Gastrocnemius medialis (tissue), 4 donors: ENCODE measurements at places on chromosomes 5 and 9. TPM values are rescaled to one million over a fixed set of nuclear protein-coding genes. Genes with fewer than 3 reads are reported as not detected.

- no peaks in the 10 kb centered on the region for H3K36me3 ChIP-seq
- no peaks in the 10 kb centered on the region for H3K27me3 ChIP-seq
- H3K4me3 ChIP-seq: no peak overlapping the region
- H3K27ac ChIP-seq: no peak overlapping the region
Measured at GRCh38 chr9:20242510-20243189, 379.6 kb downstream of the MLLT3 start.

- H3K27ac ChIP-seq: no peak overlapping the region
- no peak overlapping the region for H3K4me3 ChIP-seq
- H3K4me1 ChIP-seq: no peaks in the 10 kb centered on the region
- H3K27me3 ChIP-seq: no peaks in the 10 kb centered on the region
Measured at GRCh38 chr5:144032375-144032774, 138.1 kb downstream of the YIPF5 start.

GRCh38 chr5:128224336-128224735 is 140.8 kb downstream of the SLC12A2 start:
- no peaks in the 10 kb centered on the region for H3K27me3 ChIP-seq
- no peak overlapping the region for H3K27ac ChIP-seq
- no peaks in the 10 kb centered on the region for H3K4me1 ChIP-seq
- no peak overlapping the region for H3K4me3 ChIP-seq
- DNase-seq: no peak

DNA sequence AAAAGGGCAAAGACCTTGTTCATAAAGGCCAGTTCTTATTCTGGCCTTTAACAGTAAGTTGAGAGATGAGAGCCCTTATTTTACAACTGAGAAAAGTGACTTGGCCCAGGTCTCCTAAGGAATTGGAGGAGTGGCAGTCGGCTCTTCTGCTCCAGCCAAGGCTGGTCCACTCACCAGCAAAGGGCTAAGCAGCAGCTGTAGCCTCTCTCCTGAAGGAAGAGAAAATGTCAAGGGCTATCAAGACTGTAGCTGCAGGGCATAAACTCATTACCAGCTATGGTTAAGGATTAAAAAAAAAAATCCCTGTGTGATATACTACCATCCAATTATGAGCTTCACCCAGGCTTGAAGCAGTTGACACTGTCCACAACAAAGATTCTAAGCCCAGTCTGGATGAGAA is 138.6 kb upstream of the RAD23B start:
- peaks cover 18% of the 10 kb centered on the region for H3K4me1 ChIP-seq
- H3K27me3 ChIP-seq: no peaks in the 10 kb centered on the region
- no peaks in the 10 kb centered on the region for H3K36me3 ChIP-seq
- DNase-seq: no peak
- H3K4me3 ChIP-seq: no peak overlapping the region

GRCh38 chr5:28603869-28604268 is 1565.5 kb upstream of the CDH9 start:
- H3K36me3 ChIP-seq: no peaks in the 10 kb centered on the region
- H3K27me3 ChIP-seq: no peaks in the 10 kb centered on the region
- no peak for DNase-seq
- H3K27ac ChIP-seq: no peak overlapping the region
- no peaks in the 10 kb centered on the region for H3K4me1 ChIP-seq

DNA sequence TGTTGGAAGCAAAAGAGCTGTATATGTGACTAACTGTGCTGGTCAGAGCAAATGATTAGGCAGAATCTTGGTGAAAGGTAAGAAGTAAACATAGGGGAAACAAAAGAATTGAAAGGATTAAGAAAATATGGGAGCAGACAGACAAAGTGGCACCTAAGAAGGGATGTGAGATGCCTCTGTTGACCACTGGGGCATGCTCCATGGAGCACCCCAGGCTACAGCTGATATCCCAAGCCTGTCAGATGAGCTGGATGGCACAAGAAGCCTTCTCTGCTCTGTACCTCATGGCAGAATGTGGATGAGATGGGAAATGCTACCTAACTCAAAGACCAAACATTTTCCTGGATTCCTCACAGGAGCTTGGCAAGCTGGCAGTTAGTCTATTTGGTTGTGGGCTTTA is 89.3 kb upstream of the SLIT3 start:
- H3K27me3 ChIP-seq: no peaks in the 10 kb centered on the region
- no peak overlapping the region for H3K4me3 ChIP-seq
- H3K4me1 ChIP-seq: no peaks in the 10 kb centered on the region
- DNase-seq: no peak
- H3K36me3 ChIP-seq: no peaks in the 10 kb centered on the region

DNA sequence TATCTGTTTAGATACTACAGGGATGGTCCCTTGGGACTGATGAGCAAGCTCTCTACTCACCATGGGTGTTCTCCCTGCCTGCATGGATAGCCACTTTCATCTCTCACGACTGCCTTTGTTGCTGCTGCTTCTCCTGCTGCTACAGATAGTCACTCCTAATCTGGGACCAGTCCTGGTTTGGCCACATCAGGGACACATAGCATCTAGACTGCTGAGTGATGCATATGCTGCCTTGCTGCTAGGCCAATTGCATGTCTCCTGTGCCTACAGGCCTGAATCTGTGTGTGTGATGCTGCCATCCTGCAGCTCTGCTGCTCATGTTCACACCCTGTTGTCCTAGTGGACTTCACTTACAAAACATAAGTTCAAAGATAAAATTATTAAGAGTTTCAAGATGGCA is 297.1 kb downstream of the HCN1 start:
- no peaks in the 10 kb centered on the region for H3K27me3 ChIP-seq
- no peak overlapping the region for H3K4me3 ChIP-seq
- no peaks in the 10 kb centered on the region for H3K36me3 ChIP-seq
- H3K27ac ChIP-seq: no peak overlapping the region

DNA sequence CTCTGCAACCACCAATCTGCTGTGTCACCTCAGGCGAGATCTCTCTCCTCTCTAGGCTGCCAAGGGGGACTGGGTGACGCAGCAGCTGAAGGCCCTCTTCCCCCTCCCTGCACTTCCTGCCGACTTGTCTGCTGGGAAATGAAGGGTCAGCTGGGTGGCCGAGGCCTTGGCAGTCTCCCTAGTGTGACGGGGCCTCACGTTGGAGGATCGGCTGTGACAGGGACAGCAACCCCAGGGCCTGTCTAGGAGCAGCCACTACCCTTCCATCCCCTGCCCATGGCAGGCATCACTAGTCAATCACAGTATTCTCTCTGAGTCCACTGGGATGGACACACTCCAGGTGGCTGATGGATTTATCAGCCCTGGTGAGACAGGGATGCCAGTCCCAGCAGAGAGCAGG is 107.3 kb upstream of the SARDH start:
- H3K27me3 ChIP-seq: no peaks in the 10 kb centered on the region
- no peaks in the 10 kb centered on the region for H3K36me3 ChIP-seq
- H3K27ac ChIP-seq: peak overlapping the region; percentile 66
- H3K4me1 ChIP-seq: no peaks in the 10 kb centered on the region

DNA sequence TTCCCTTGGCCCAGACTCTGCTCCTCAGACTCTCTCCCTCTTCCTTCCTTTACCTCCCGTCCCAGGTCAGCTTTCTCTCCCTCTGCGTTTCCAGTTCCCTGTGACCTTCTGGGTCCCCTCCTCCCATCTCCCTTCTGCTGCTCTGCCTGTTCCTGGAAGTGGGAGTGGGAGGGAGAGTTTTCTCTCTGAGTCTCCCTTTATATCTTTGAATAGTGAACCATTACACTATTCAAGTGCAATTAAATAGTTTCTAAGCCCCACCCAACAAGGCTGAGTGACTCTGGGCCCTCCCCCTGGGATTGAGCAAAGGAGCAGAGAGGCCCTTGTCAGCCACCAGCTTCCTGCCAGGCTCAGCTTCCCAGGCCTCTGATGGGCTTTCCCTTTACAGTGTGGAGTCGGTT is 34.8 kb downstream of the THBS4 start:
- no peak for DNase-seq
- H3K27me3 ChIP-seq: no peaks in the 10 kb centered on the region
- H3K27ac ChIP-seq: peak overlapping the region; percentile 48
- no peaks in the 10 kb centered on the region for H3K36me3 ChIP-seq
- no peaks in the 10 kb centered on the region for H3K4me1 ChIP-seq
- no peak overlapping the region for H3K4me3 ChIP-seq

DNA sequence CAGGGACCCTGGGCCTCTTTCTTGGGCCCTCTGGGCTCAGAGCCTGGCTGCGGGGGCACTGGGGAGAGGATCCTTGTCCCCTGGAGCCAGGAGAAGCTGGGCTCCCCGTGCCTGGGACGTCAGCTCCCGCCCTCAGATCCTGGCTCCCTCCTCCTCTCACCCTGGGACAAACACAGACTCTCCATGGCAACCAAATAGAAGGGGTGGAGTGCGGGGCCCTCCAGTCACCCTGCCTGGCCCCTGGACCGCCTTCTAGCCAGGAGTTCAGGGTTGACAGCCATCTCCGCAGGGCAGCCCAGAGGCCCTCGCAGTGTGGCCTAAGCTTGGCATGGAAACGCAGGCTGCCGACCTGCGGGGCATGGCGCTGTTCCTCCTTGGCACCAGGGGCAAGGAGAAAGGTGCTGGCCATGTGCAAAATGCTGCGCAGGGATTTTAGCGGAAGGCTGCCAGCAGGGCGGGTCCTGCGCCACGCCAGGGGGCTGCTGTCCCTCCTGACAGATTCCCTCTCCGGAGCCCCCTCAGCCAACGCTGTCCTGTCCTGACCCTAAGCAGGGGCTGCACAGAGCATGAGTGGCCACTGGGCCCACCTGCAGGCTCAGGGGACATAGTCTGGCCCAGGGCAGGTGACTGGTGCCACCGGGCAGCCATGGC is 1.0 kb downstream of the ZDHHC11 start:
- H3K27me3 ChIP-seq: peaks cover 38% of the 10 kb centered on the region
- no peaks in the 10 kb centered on the region for H3K4me1 ChIP-seq
- peak overlapping the region; percentile 31 for H3K4me3 ChIP-seq

GRCh38 chr9:12856603-12857002 is 81.8 kb downstream of the LURAP1L start:
- no peaks in the 10 kb centered on the region for H3K36me3 ChIP-seq
- no peak for DNase-seq
- no peak overlapping the region for H3K27ac ChIP-seq
- H3K4me1 ChIP-seq: no peaks in the 10 kb centered on the region
- no peaks in the 10 kb centered on the region for H3K27me3 ChIP-seq

DNA sequence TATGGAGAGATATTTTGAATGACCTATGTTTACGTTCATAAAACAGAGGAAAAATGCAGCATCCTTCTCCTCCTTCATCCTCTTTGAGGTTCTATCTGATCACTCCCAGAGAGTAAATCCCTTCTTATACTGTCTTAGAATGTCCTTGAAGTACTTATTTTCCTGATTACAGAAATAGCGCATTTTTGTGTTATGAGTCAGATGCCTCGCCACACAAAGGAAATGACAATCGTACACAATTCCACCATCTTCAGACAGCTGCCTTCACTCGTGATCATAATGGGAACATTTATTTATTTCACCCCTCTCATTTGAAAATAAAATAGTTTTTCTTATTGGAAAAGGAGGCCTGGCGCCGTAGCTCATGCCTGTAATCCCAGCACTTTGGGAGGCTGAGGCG is 2.4 kb upstream of the GLT6D1 start:
- no peaks in the 10 kb centered on the region for H3K36me3 ChIP-seq
- DNase-seq: no peak
- H3K4me1 ChIP-seq: no peaks in the 10 kb centered on the region
- peaks cover 2% of the 10 kb centered on the region for H3K27me3 ChIP-seq
- no peak overlapping the region for H3K4me3 ChIP-seq
- H3K27ac ChIP-seq: no peak overlapping the region

GRCh38 chr5:2184563-2185540 is 302.1 kb upstream of the IRX4 start:
- H3K27me3 ChIP-seq: no peaks in the 10 kb centered on the region
- no peak overlapping the region for H3K4me3 ChIP-seq
- no peak overlapping the region for H3K27ac ChIP-seq
- H3K36me3 ChIP-seq: no peaks in the 10 kb centered on the region
- H3K4me1 ChIP-seq: no peaks in the 10 kb centered on the region

GRCh38 chr9:83281306-83282255 is 218.6 kb upstream of the RASEF start:
- peak overlapping the region; percentile 6 for H3K4me3 ChIP-seq
- no peaks in the 10 kb centered on the region for H3K36me3 ChIP-seq
- no peaks in the 10 kb centered on the region for H3K27me3 ChIP-seq
- peak; percentile 73 for DNase-seq

DNA sequence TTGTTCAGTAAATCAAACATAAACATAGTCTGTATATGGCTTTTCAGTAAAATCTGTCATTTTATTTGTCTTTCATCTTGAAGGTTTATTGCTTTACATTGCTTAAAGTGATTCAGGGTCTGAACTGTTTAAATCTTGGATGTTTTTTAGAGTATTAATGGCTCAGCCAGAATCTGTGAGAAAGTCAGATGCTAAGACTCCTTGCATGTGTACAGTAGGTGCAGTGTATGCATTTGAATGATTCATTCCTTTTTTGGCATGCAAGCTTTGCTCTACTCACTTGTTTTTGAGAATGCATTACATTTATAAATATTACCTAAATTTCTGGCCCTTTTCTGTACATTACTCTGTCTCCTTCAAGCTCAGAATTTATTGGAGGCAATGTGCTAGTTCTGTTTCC is 271.0 kb upstream of the RIOK2 start:
- DNase-seq: no peak
- no peaks in the 10 kb centered on the region for H3K27me3 ChIP-seq
- no peaks in the 10 kb centered on the region for H3K36me3 ChIP-seq

- H3K4me1 ChIP-seq: peaks cover 23% of the 10 kb centered on the region
- DNase-seq: no peak
- H3K4me3 ChIP-seq: no peak overlapping the region
- H3K27ac ChIP-seq: peak overlapping the region; percentile 19
- H3K36me3 ChIP-seq: no peaks in the 10 kb centered on the region
- H3K27me3 ChIP-seq: no peaks in the 10 kb centered on the region
Measured at GRCh38 chr9:120916991-120917880, 9.4 kb downstream of the TRAF1 start.

- no peaks in the 10 kb centered on the region for H3K36me3 ChIP-seq
- peaks cover 45% of the 10 kb centered on the region for H3K4me1 ChIP-seq
- no peak overlapping the region for H3K4me3 ChIP-seq
- peak; percentile 55 for DNase-seq
- H3K27me3 ChIP-seq: no peaks in the 10 kb centered on the region
Measured at GRCh38 chr5:149002053-149002452, 60.8 kb downstream of the SH3TC2 start.

DNA sequence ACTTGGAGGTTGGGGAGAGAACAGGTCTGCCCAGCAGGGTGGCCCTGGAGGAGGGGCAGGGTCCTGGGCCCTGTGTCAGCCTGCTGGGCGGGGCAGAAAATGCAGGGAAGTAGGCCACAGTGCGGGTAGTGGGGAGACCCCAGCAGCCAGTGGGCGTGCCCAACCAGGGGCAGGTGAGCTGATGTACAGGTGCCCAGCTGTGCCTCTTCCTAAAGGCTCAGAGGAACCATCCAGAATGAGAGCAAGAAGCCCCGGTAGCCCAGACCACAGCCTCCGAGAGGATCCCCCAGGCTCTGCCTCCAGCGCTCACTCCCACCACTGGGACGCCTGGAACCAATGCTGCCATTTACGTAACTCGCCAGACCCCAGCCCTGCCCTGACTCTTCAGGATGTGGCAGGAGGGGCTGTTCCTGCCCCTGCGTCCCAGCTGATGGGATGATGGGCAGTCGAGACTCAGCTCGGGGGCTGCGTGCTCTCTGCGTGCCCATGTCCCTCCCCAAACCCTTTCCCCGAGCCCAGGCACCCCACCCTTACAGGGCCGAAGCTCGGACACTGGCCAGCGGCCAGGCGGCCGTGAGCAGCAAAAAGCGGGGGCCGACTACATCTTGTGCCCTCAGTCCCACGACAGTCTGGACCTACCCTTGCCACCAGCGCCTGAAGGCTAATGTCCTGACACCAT is 17.9 kb upstream of the QRFP start:
- no peak for DNase-seq
- no peaks in the 10 kb centered on the region for H3K36me3 ChIP-seq
- no peak overlapping the region for H3K27ac ChIP-seq
- peaks cover 37% of the 10 kb centered on the region for H3K27me3 ChIP-seq

GABRA1 gene
- not detected for total RNA-seq

HK3 gene
- 2.6 TPM for total RNA-seq

EQTN gene
- total RNA-seq: not detected

SLC22A4 gene
- 5.7 TPM for total RNA-seq

LCN9 gene
- total RNA-seq: not detected
